ENCODE measurements at places on chromosomes 6 and 20. TPM values are rescaled to one million over a fixed set of nuclear protein-coding genes. Genes with fewer than 3 reads are reported as not detected.
A peak's percentile ranks its signal among the peaks of the same experiment; 100 is the strongest.

DNA sequence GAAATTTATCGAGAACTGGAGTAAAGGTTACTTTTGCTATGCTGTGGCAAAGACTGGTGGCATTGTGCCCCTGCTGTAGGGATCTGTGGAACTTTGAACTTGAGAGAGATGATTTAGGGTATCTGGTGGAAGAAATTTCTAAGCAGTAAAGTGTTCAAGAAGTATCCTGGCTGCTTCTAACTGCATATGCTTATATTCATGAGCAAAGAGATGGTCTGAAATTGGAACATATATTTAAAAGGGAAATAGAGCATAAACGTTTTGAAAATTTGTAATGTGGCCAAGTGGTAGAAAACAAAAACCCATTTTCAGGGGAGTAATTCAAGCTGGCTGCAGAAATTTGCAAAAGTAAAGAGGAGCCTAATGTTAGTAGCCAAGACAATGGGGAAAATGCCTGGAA, 12.3 kb upstream of the UFL1 start:
- H3K4me3 ChIP-seq: no peak overlapping the region
- H3K27ac ChIP-seq: no peak overlapping the region
- H3K36me3 ChIP-seq: peaks cover 33% of the 10 kb centered on the region
- H3K4me1 ChIP-seq: no peaks in the 10 kb centered on the region
- H3K27me3 ChIP-seq: no peaks in the 10 kb centered on the region

Gene PRPF6
- 67.9 TPM for total RNA-seq

Gene SS18L1
- total RNA-seq: 20.5 TPM

- H3K4me1 ChIP-seq: peaks cover 54% of the 10 kb centered on the region
- H3K36me3 ChIP-seq: peaks cover 9% of the 10 kb centered on the region
- DNase-seq: no peak
- H3K27ac ChIP-seq: peak overlapping the region; percentile 81
- H3K4me3 ChIP-seq: no peak overlapping the region
Observed at GRCh38 chr6:79604583-79605037, 26.5 kb upstream of the SH3BGRL2 start.

DNA sequence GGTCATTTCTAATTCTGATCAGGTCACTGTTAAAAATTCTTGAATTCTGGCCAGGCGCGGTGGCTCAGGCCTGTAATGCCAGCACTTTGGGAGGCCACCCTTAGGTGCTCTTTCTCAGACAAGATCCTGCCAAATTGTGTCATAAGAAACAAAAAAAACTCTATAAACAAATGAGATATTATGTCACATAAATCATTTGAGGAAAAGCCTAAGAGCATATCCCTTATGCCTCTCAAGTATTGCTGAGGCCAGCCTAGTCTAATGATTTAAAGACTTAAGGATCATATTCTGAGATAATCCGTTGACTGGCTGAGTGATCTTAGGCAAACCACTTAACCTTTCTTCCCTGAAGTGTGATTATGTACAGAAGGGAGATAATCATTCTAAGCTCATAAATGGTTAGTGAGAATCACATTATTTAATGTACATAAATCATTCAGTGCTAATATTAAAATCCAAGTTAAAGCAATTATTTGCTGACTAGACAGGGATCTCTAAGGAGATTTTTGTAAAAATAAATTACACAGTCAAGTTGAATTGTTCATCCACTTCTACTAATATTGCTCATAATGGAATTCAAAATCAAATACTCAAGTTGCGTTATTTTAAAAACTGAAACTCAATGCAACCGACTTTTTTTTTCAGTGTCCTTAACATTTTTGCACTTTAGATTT, 365.4 kb downstream of the PHF3 start:
- H3K4me1 ChIP-seq: no peaks in the 10 kb centered on the region
- H3K27me3 ChIP-seq: peaks cover 6% of the 10 kb centered on the region
- no peaks in the 10 kb centered on the region for H3K36me3 ChIP-seq

DNA sequence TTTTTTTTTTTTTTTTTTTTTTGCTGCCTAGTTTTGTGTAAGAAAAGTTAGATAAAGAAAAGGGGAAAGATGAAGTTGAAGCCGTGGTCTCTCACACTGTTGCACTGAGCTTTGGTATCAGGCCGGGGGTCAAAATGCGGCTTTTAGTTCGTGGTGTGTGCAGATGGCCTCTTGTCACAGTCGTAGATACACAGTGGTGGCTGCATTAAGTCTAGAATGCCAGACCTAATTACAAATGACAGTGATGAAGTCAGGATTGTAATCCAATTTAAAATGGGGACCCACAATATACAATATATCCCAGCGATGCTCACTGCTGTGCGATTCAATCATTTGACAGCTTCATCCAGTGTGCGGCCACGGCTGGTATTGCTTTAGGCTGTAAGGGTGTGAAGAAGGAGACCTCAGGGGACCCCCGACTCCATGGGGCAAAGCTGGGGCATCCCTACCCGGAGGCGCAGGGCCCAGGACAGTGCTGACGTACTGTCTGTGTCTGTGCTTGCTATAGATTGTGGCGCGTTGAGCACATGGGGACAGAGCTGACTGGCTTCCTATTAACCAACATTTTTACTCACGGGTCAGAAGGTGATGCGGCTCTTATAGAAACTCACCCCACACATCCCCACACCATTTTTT, 210.0 kb upstream of the SOX4 start:
- no peaks in the 10 kb centered on the region for H3K27me3 ChIP-seq
- peaks cover 50% of the 10 kb centered on the region for H3K4me1 ChIP-seq
- no peak for DNase-seq

Gene BMP5
- 5.6 TPM for total RNA-seq

Gene MYH7B
- 0.50 TPM for total RNA-seq

DNA sequence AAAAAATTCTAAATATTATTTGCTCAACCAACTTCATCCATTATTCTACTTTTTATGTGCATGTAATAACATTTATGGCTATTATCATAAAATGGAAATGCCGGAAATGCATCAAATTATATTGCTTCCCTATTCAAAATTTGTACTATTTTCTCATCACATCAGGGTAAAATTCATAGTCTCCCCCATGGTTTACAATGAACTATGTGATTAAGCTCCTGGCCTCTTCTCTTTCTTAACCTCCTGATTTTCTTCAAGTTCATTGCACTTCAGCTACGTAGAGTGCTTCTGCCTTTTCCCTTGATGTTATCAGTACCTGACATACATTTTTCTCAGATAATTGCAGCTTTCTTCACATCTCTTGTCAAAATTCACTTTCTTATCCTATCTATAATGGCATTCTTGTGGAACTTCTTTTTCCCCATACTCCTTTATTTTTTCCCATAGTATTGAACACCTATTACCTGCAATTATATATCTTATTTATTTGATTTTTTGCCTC, 699.1 kb upstream of the ADGRB3 start:
- no peaks in the 10 kb centered on the region for H3K4me1 ChIP-seq
- no peak overlapping the region for H3K27ac ChIP-seq
- no peak for DNase-seq
- no peak overlapping the region for H3K4me3 ChIP-seq

- H3K27ac ChIP-seq: no peak overlapping the region
- H3K4me1 ChIP-seq: no peaks in the 10 kb centered on the region
- no peak overlapping the region for H3K4me3 ChIP-seq
Observed at GRCh38 chr6:56311061-56311460, 63.7 kb upstream of the COL21A1 start.

Gene OVOL2
- 17.5 TPM for total RNA-seq

Gene TOX2
- 1.5 TPM for total RNA-seq

GRCh38 chr6:31626952-31627351, 6.4 kb downstream of the PRRC2A start:
- H3K27me3 ChIP-seq: no peaks in the 10 kb centered on the region
- no peak overlapping the region for H3K4me3 ChIP-seq
- no peak overlapping the region for H3K27ac ChIP-seq
- H3K36me3 ChIP-seq: peaks cover 51% of the 10 kb centered on the region

Gene SYNJ2
- total RNA-seq: 17.0 TPM

Gene IL17A
- total RNA-seq: not detected

- no peaks in the 10 kb centered on the region for H3K36me3 ChIP-seq
- no peak overlapping the region for H3K4me3 ChIP-seq
- H3K27ac ChIP-seq: no peak overlapping the region
- no peak for DNase-seq
Observed at GRCh38 chr6:115706324-115706723, 354.4 kb downstream of the FRK start.

DNA sequence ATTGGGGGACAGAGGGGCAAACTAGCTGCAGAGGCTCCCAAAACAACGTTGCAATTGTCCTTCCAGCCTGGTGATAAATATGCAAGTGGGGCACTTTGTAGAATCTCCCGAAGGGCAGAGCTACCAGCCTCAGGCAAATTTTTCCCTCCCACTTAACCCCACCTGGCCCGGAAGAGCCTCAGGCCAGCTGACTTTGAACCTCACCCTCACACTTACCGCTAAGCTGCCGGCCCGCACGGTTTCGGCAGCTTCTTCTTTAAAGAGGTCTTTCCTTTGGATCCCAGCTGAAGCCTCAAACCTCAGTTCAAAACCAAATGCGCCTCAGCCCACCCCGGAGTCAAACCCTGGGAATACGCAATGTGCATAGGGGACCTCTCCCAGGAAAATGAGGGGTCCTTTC, 2.5 kb downstream of the OVOL2 start:
- H3K36me3 ChIP-seq: peaks cover 6% of the 10 kb centered on the region
- H3K27ac ChIP-seq: no peak overlapping the region
- peaks cover 4% of the 10 kb centered on the region for H3K4me1 ChIP-seq

GRCh38 chr6:5765141-5765760, 241.5 kb downstream of the NRN1 start:
- no peaks in the 10 kb centered on the region for H3K27me3 ChIP-seq
- no peak for DNase-seq
- no peaks in the 10 kb centered on the region for H3K36me3 ChIP-seq
- no peak overlapping the region for H3K4me3 ChIP-seq
- H3K4me1 ChIP-seq: no peaks in the 10 kb centered on the region
- H3K27ac ChIP-seq: no peak overlapping the region

Gene C6orf58
- total RNA-seq: not detected

Gene BANF2
- not detected for total RNA-seq

DNA sequence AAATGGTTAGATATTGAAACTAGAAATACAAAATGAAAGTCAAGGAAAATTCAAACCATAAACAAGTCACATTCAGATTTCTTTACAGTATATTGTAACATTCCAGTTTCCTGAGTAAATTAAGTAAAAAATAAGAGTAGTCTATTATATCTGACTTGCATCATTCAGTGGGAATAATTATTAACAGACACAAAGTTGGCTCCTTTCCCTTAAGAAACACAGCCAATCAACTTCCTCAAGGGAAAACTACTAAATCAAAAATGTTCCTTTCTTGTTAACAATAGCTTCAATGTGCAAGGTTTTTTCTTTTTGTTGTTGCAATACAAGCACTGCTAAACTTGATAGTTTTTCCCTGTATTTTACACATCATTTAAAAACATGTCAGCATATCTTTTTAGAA, 33.2 kb downstream of the DNAAF9 start:
- no peaks in the 10 kb centered on the region for H3K4me1 ChIP-seq
- peaks cover 49% of the 10 kb centered on the region for H3K36me3 ChIP-seq
- DNase-seq: no peak
- H3K27me3 ChIP-seq: no peaks in the 10 kb centered on the region

DNA sequence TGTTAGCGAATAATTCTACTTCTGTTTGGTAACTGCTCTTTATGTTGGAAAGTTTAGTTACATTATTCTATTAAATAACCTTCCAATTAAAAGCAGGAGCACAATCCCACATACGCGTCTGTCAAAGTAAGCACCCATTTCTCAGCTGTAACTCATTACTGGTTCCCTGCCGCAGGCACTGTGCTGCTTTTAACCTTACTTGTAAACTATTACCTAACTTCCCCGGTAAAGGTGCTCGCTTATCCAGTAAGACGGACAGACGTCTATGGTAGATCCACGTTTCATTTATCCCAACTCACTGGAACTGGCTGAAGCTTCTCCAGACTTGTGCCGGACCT, 529 bp upstream of the ENPP4 start:
- H3K27me3 ChIP-seq: peaks cover 44% of the 10 kb centered on the region
- peaks cover 7% of the 10 kb centered on the region for H3K4me1 ChIP-seq
- no peak for DNase-seq

- H3K36me3 ChIP-seq: peaks cover 23% of the 10 kb centered on the region
- H3K27ac ChIP-seq: no peak overlapping the region
- DNase-seq: no peak
- H3K27me3 ChIP-seq: no peaks in the 10 kb centered on the region
- no peaks in the 10 kb centered on the region for H3K4me1 ChIP-seq
- no peak overlapping the region for H3K4me3 ChIP-seq
Observed at GRCh38 chr20:21361266-21361665, 36.1 kb downstream of the NKX2-4 start.

- H3K36me3 ChIP-seq: no peaks in the 10 kb centered on the region
- H3K4me1 ChIP-seq: peaks cover 15% of the 10 kb centered on the region
- H3K27ac ChIP-seq: no peak overlapping the region
- H3K4me3 ChIP-seq: no peak overlapping the region
Observed at GRCh38 chr6:131629651-131630050, 1.6 kb upstream of the MED23 start.

- no peaks in the 10 kb centered on the region for H3K4me1 ChIP-seq
- no peaks in the 10 kb centered on the region for H3K36me3 ChIP-seq
- no peaks in the 10 kb centered on the region for H3K27me3 ChIP-seq
- no peak overlapping the region for H3K27ac ChIP-seq
Observed at GRCh38 chr6:140276719-140277118, 902.3 kb upstream of the CITED2 start.

DNA sequence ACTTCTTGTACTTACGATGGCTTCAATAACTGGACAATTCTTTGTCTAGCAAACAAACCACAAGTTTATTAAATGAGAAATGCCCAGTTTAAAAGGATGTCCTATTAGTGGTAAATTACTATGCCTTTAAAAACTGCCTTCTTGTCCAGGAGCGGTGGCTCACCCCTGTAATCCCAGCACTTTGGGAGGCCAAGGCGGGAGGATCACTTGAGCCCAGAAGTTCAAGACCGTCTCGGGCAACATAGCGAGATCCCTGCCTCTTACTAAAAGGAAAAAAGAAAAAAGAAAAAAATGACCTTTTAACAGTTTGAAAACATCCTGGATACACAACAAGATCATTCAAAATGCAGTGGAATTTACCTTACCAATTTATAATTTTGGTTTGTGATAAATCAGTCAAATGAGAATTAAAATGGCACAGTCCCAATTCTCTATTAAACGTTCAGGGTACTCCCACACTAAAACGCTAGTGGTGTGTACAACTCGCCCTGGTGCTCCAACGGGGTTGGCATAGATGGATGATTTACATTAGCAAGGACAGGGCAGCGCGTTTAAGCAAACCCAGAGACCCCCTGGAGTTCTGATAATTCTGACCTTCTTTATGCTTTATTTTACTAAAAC, 2.3 kb downstream of the ZBTB2 start:
- peaks cover 32% of the 10 kb centered on the region for H3K4me1 ChIP-seq
- peak overlapping the region; percentile 96 for H3K27ac ChIP-seq
- no peak for DNase-seq
- H3K4me3 ChIP-seq: peak overlapping the region; percentile 93

Gene COL11A2
- 11.9 TPM for total RNA-seq

- peak overlapping the region; percentile 74 for H3K4me3 ChIP-seq
- H3K36me3 ChIP-seq: peaks cover 3% of the 10 kb centered on the region
- DNase-seq: no peak
- no peaks in the 10 kb centered on the region for H3K27me3 ChIP-seq
- H3K27ac ChIP-seq: peak overlapping the region; percentile 95
- H3K4me1 ChIP-seq: peaks cover 35% of the 10 kb centered on the region
Observed at GRCh38 chr20:53679597-53680309, 86.1 kb upstream of the ZNF217 start.

GRCh38 chr6:53598265-53598907, 53.5 kb upstream of the GCLC start:
- H3K27me3 ChIP-seq: no peaks in the 10 kb centered on the region
- no peaks in the 10 kb centered on the region for H3K36me3 ChIP-seq
- no peak overlapping the region for H3K4me3 ChIP-seq

- H3K36me3 ChIP-seq: no peaks in the 10 kb centered on the region
- H3K4me3 ChIP-seq: no peak overlapping the region
- H3K27ac ChIP-seq: no peak overlapping the region
- H3K27me3 ChIP-seq: peaks cover 12% of the 10 kb centered on the region
- DNase-seq: no peak
Observed at GRCh38 chr6:168458101-168458500, 17.1 kb downstream of the SMOC2 start.

GRCh38 chr20:46827718-46828458, 66.8 kb upstream of the EYA2 start:
- DNase-seq: no peak
- no peak overlapping the region for H3K4me3 ChIP-seq
- peaks cover 7% of the 10 kb centered on the region for H3K4me1 ChIP-seq
